ENCODE measurements at places on chromosomes 12 and 14.

DNA sequence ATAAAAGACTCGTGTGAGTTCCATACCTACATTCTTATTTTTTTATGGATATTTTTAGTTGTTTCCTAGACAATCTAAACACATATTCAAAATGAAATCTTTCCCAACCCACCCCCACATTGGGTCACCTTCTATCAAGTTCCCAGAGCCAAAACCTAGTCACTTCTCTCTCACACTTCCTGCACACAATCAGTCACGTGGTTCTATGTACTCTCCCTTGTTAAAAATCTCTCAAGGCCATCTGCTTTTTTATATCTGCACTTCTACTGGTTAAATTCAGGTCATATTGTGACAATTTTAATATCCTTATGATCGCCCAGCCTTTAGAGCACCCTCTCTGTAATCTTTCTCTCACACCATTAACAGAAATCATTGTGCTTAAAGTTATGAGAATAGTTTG lies 175.0 kb upstream of the SYT10 start:
- no peak for DNase-seq

- DNase-seq: no peak
These were observed 167.9 kb downstream of the FOXN3 start for GRCh38 chr14:89249065-89249695.

- no peak for DNase-seq
These were observed 32.7 kb downstream of the FOS start for GRCh38 chr14:75311356-75311755.

GRCh38 chr12:64029013-64029857 lies 184.7 kb downstream of the SRGAP1 start:
- peak; percentile 42 for DNase-seq

DNA sequence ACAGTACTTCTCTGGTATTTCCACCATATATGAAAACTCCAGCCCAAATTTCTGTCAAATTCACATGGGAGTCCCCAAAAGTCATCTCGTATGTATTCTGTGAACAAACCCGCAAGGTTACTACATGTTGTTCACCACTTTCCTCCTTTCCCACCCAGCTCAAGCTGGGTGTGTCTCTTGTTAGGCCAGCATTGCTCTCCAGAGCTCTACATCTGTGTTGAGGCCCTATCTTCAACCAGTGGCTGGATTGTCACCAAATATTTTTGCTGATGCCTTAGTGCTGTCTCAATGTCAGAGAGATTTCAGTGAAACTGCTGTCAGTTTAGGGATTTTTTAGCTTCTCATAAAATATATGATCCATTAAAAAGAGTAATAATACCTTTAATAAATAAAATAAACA lies 230.9 kb downstream of the BTG1 start:
- no peak for DNase-seq

DNA sequence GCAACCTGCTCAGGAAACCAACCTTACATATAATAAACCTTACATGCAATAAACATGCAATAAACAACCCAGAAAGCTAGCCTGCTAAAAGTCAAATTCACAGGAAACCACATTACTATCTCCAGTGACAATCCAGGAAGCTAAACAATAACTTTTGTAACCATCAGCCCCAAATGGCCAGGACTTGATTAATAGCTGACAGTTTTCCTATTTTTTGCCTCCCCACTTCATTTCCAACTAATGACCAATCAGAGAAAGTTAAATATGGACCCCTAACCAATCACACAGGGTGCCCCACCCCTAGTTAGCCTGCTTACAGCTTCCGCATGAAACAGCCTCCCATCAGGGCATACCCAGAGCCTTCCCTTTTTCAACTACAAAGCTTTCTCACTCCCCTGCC lies 152.2 kb upstream of the LMNTD1 start:
- no peak for DNase-seq

- DNase-seq: no peak
These were observed 376 bp downstream of the INSM2 start for GRCh38 chr14:35534208-35534872.

- DNase-seq: no peak
These were observed 14.4 kb downstream of the SPRYD3 start for GRCh38 chr12:53064613-53065436.

DNA sequence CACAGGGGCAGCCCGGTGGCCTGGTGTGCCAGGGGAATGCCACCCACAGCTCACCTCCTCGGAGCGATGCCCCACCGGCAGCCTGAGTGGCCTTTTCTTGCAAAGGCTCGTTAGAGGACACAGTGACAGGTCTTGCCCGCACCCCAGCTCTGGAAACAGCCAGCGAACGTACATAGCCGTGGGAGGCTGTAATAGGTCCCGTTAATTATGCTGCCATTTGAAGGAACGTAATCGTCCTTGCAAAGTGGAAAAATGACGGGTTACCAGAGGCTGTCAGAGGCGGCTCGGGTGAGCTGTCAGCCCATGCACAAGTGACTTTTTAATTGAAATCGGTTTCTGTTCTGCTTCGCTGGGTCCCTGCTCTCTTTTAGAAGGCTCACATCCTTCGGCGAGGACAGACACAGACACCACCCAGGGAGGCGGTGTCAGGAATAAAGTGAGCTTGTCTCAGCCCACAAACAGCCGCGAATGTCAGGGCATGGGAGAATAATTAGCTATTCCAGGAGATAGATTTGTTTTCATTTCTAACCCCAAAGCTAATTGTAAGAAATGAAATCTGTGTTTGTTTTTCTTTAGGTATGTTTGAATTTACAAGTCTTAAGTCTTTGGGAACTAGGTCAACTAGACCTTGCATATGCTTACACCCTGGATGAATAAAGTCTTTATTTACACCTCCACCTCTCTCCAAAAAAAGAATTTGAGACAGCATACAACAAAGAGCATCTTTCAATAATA lies 77.2 kb upstream of the RFLNA start:
- no peak for DNase-seq

GRCh38 chr14:82642425-82642824 lies 1108.8 kb upstream of the SEL1L start:
- DNase-seq: peak; percentile 3

DNA sequence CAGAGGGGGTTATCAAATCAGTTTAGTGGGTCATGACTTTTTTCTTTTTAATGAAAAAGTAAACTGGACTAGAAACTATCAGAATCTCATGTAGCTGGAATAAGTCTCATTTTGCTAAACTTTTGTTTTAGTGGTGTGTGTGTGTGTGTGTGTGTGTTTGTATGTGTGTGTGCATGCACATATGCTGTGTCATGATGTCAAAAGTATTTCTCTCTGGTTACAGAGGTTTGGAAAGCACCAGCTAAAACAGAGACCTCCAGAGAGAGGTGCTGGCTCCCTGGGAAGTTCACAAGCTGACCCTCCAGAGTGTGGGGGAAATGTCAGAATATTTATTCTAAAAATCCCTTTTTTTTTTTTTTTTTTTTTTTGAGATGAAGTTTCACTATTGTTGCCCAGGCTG lies 114.7 kb downstream of the LGMN start:
- peak; percentile 54 for DNase-seq

DNA sequence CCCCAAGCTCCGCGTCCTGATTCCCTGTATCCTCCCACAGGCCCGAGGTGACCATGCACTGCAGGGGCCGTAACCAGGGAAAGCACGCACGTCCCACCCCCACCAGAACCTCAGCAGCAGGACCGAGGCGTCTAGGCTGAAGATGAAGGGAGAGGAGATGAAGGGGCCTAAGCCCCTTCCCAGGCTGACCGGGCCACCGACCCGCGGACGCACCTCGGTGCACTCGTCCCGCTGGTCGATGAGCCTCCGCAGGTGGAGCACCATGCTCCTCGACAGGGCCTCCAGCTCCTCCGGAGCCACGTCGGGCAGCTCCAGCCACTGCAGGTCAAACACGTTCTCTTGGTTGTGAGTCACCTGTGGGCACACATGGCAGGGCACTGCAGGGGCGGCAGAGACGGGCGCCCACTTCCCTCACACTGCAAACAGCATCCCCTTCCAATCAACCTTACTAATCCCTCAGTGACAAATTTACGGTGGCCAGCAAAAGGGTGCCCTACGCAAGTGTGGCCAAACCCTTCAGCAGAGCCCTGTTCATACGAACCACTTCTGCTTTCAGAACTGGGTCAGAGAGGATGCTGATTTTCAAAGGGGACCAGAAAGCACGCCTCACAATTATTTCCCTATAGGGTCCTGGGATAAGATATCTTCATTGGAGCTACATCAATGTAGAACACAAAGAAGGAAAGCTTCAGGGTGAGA lies 77.8 kb downstream of the CCDC88C start:
- DNase-seq: no peak

GRCh38 chr14:101791919-101792572 lies 30.5 kb downstream of the PPP2R5C start:
- peak; percentile 81 for DNase-seq

DNA sequence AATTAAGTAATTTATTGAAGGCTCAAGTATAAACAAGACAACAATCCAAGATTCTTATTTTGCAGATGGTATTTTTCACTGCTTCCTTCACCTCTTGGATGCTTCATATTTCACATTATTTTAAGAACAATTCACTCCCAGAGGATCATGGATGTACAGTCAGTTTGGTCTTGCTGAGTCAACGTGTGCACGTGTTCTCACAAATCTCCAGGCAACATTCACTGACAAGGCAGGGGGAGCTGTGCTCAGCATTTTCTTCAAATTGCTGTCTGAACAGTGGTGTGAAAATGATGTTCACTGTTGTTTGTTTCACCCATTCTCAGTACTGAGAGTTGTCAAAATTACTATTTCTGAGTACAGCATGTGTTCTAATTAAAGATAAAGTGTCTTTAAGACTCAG lies 118.3 kb upstream of the SLC38A4 start:
- DNase-seq: peak; percentile 81

DNA sequence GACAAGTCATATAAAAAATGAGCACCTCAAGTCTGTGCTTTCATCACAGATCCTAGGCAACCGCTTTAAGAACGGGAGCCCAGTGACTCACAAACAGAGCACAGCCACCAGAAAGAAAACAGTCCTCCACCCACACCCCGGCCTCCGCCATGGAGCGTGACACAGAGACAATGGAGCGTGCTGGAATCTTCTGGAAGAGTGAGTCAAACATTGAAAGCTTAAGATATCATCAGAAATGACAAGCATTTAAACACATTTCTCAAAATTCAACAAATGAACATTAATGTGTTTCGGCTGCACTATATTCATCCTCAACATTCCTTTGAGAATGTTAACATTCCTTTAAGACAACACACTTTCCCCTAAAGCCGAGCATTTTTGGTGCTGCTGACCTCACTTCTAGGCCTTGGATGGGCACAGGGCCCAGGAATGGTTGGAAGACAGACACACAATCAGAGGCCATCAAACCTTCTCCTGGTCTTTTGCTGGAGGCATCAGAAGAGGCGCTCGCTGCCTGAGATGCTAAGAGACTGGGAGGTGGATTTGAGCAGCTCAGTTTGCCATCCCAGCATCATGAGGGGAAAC lies 23.6 kb upstream of the TMEM132D start:
- DNase-seq: no peak

GRCh38 chr12:3341594-3341993 lies 149.4 kb upstream of the PRMT8 start:
- DNase-seq: no peak

DNA sequence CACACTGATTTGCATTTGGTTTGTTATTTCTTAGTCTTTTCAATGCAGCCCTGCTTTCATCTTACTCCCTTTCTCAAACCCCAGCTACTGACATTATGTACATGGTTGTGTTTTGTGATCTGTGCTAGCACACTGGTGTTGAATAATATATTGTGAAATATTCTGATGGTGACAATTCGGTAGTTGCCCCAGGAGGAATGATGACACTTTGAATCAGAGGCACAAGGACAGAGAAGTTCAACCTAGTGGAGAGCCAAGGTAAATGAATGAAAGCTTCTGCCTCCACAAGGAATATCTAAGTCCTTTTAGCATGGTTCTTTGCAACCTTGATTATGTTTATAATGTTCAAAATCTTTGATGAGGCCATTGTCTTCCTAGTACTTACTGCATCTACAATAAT lies 159.9 kb downstream of the PDE3A start:
- DNase-seq: no peak

DNA sequence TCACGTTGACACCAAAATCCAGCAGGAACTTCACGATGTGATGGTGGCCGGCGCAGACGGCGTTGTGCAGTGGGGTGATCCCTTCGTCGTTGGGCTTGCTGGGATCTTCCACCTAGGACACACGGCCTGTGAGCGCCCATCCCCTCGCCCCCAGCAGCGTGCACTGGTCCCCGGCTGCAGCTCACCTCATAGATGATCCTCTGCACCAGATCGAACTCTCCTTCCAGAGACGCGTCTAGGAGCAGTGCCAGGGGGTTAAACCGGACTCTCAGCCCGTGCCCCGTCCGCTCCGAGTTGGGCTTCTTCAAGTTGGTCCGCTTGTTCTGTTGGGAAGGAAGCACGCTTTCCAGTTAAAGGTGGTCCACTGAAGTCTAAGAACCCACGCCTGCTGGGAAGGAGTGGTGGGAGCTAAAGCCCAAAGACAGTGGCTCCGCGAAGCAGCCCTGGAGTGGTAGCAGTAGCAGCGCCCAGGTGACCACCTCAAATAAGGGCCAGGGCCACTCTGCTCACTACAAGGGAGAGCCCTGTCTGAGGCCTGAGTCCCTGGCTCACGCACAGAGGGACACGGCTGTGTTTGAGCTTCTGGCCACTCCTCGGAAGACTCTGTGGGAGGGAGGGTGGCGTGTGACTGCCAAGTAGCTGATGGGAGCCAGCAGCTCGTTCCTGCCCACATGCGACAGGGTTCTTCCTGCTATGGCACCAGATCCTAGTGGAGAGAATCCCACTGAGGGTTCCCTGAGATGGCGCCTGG lies 23.3 kb downstream of the ZFYVE21 start:
- no peak for DNase-seq

GRCh38 chr12:124919521-124920352 lies 5.3 kb upstream of the UBC start:
- peak; percentile 76 for DNase-seq

DNA sequence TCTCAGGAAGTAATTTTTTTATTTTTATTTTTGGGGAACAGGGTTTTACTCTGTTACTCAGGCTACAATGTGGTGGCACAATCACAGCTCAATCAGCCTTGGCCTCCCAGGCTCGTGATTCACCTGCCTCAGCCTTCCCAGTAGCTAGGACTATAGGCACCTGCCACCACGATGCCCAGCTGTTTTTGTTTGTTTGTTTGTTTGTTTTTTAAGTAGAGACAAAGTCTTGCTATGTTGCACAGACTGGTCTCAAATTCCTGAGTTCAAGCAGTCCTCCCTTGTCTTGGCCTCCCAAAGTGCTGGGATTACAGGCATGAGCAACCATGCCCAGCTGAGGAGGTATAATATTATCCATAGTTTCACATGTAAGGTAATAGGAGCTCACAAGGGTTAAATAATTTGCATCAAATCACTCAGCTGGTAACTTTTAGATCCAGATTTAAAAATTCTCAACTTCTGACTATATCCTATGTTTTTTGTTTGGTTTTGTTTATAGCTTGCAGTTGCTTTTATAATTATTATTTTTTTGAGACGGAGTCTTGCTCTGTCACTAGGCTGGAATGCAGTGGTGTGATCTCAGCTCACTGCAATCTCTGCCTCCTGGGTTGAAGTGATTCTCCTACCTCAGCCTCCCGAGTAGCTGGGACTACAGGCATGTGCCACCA lies 629.3 kb downstream of the DIO2 start:
- peak; percentile 28 for DNase-seq

- peak; percentile 63 for DNase-seq
These were observed 1.6 kb downstream of the GSG1 start for GRCh38 chr12:13101821-13102375.

- no peak for DNase-seq
These were observed 411.7 kb upstream of the FLRT2 start for GRCh38 chr14:85118274-85118673.

Measured in fibroblast of mammary gland (primary cell).